Ammon's horn (tissue), 1 donor: ENCODE measurements at places on chromosomes 12 and 14.

GRCh38 chr14:53849549-53849948 lies 107.1 kb downstream of the BMP4 start:
- no peak for DNase-seq

DNA sequence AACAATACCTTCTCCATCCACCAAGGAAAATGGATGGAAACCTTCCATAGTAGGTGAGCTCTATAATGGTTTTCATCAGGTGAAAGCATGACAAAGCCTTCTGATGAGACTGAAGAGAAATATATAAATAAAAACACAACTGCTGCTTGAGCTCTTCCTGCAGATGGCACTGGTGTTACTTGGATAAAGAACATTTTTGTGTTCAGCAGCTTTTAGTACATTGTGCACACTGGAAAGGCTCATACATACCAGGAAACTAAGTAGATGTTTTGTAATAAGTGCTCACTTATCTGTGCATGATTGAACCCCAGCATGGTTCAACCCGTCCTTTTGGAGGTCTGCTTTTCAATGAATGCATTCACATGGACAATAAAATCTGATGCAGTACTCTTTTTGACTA lies 357.3 kb upstream of the MIS18BP1 start:
- peak; percentile 43 for DNase-seq

- peak; percentile 96 for DNase-seq
These were observed at the start of gene GALC for GRCh38 chr14:87992718-87993628. TSS of gene GALC (minus strand) at chr14:87993182. CDS start at chr14:87993164, 18 bp downstream.

DNA sequence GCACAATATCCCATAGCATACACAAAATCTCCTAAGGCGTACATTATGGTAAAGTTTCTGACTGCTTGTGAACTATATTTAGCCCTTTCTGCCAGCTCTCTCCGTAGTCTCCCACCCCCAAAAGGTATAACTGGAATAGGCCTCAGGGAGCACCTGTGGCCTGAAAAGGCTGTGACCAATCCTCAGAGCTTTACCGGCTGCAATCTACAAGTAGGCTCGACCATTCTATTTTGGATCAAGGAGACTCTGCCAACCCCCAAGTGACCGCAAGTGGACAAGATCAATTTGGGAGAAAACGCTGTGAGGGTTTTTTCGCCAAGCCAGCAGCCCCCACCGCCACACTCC lies 1.2 kb downstream of the PPTC7 start:
- no peak for DNase-seq

GRCh38 chr12:112939761-112940381 lies 1.6 kb downstream of the OAS3 start:
- DNase-seq = no peak

GRCh38 chr12:13275241-13276085 lies 78.9 kb downstream of the EMP1 start:
- no peak for DNase-seq

DNA sequence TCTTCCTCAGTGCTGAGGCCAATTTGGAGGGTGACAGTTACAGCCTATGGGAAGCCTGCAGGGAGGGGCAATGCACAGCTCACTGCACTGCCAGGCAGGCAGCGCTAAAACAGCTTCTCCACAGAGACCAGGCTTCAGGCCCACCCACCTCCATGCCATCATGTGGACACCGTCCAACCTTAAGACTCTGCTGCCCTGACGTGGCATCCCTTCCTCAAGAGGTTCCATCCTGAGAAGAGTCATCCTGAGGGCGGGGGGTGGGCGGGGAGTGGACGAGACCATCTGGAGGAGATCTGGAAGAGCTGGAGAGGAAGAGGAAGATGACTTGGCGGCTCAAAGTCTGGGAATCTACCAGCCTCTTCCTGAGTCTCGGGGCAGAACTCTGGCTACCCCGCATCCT lies 8.4 kb upstream of the ACVRL1 start:
- no peak for DNase-seq

DNA sequence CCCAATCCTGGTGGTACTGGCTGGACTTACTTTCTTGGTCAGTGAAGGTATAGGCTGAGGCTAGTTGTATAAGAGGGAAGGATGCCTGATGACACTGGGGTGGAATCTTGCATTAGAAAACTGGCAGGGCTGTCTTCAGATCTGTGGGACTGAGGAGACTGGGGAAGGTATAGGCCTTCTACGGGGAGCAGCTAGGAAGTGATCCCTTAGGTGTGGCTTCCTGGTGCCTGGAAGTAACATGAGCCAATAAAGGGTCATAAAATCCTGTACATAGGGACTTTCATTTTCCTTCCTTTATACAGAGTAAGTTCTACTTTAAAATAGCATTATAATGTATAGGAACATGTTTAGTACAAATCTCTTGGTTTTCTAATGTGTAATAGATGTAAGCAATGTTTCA lies 716.8 kb downstream of the LRFN5 start:
- DNase-seq = no peak

- no peak for DNase-seq
These were observed 2.3 kb downstream of the ARHGEF25 start for GRCh38 chr12:57613427-57614109.

- DNase-seq = no peak
These were observed 1.5 kb upstream of the CCDC63 start for GRCh38 chr12:110845339-110845682.

DNA sequence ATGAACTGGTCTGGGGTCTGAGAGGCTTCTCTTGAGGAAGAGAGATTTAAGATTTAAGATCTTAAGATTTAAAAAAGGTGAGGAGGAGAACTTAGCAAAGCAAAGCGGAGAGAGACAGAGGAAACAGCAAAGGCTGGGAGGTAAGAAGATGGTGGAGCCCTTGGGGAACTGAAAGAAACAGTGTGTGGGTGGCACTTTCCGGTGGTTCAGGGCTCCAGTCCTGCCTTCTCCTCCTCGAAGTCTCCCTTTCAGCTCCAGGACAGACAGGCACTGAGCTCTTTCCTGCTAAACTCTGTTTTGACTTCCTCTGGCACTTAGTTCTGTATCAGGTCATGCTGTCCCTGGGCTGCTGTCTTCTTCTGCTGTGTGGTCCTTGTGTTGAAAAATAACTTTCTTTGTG lies 298.7 kb upstream of the SRRM4 start:
- DNase-seq = peak; percentile 37
